D721Med (cell line): ENCODE measurements at places on chromosomes 3 and 15.

DNA sequence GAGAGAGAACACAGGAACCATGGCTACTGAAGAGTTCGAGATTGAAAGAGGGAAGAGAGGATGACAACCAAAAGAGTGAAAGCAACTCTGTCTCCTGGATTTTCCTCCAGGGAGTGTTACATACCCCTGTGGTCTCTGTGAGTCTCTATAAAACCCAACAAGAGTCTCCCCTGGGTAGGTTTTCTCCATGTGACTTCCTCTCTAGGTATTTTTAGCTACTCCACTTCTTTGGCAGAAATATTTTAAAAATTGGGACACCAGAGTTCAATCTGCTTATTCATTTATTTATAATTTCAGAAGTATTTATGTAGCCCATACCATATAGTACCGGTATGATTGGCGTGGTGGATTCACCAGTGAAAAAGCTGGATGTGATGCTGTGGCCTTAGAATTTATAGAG is 671.7 kb upstream of the NR2F2 start:
- no peak for DNase-seq

- no peak for DNase-seq
Observed at GRCh38 chr3:33030802-33031201, 66.1 kb downstream of the GLB1 start.

GRCh38 chr3:126113238-126113555 is 29.3 kb upstream of the SLC41A3 start:
- no peak for DNase-seq

GRCh38 chr15:95656595-95656994 is 673.9 kb upstream of the NR2F2 start:
- no peak for DNase-seq

GRCh38 chr3:171329746-171330145 is 130.5 kb downstream of the TNIK start:
- no peak for DNase-seq

DNA sequence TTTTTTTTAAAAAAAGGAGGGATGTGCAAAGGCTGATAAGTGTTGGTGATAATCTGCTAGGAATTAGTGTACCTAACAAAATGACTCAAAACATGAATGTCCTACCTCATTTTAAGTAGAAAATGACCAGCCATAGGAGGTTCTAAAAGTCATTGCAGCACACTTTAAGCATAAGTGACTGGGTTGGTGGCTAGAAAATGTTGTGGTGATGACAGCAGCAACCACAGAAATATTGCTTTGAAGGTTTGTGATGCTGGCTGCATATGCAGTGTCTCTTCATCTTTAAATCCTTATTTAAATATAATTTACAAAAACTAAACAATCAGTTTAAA is 55.2 kb downstream of the CMSS1 start:
- no peak for DNase-seq

- peak; percentile 11 for DNase-seq
Observed at GRCh38 chr3:123283074-123283473, 81.3 kb downstream of the SEC22A start.

DNA sequence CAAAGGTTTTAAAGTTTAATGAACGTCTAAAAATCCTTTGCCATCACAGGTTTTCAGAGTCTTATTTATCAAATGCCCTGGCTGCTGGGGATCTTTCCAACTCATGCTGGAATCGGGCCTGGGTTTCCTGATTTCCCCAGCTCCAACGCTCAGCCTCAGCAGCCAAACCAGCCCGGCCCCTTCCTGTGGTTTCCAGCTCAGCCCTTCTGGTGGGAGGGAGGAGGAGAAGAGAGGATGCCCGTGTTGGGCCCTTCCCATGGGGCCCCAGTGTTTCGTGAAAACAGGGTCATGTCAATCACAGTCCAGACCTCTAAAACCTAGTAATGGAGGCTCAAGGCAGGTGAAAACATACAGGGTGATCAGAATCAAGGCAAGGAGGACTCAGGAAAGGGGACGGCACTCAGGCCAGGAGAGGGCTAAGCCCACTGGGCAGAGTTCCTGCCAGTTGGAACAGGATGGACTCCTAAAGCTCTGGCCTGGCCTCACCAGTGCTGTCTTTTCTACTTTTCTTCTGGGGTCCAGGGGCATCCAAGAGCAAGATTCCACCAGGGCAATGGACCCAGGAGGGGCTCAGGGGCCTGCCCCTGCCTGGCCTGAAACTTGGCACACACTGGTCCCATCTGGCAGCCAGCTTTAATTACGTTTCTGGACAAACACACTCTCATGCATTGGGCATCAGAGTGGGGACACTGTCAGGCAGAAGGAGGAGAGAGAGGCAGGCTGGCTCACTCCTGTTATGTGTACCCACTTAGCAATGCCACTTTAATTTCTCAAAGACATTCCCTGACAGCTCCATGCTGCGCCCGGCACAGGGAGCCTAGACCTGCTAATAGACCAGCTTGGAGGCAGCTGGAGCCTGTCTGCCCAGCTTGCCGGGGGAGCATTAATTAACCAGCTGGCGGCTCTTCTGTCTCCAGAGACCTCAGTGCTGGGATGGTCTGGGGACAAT is 194.6 kb downstream of the FAM43A start:
- peak; percentile 53 for DNase-seq

DNA sequence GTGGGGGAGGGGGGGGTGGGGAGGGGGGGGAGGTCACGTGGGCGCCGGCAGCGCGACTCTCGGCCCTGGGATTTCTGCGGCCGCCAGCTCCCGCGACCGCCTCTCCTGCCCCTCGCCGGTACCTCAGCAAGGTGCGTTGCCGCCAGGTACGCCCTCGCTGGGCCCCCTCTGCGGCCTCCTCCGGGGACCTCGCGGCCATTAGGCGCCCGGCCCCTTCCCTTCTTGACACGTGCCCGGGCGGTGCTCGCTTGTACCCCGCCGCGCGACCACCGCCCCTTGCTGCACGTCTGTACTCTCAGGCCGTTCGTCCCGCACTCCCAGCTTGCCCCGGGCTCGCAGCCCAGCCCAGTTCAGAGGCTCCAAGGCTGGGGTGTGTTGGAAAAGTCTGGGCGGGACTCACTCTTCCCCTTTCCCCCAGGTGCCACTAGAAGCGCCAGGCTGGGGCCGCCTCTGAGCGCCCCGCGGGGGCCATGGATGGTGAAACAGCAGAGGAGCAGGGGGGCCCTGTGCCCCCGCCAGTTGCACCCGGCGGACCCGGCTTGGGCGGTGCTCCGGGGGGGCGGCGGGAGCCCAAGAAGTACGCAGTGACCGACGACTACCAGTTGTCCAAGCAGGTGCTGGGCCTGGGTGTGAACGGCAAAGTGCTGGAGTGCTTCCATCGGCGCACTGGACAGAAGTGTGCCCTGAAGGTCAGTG is at the start of gene MAPKAPK3:
TSS of gene MAPKAPK3 (plus strand) at position 56 of the 696 bp plus-strand sequence. CDS start at position 471, 415 bp downstream.
- DNase-seq, result no peak

GRCh38 chr3:139797724-139798343 is 120.1 kb upstream of the NMNAT3 start:
- no peak for DNase-seq

DNA sequence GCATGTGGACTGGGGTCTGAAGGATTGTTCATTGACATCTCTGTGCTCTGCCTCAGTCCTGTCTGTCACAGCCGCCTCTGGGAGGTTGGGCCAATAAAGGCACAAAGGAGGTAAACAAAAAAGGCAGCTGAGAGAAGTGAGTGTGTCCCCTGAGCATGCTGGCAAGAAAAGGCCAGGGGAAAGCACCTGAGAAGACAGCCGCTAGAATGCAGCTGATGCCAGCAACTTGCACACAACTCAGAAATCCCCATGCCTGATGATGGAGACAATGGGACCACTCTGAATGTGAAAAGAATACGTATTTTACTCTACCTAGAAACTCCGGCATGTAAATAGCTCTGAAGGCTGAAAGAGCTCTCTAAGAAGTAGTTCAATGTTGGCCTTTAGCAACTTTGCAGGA is 118.7 kb downstream of the KCNH8 start:
- no peak for DNase-seq

DNA sequence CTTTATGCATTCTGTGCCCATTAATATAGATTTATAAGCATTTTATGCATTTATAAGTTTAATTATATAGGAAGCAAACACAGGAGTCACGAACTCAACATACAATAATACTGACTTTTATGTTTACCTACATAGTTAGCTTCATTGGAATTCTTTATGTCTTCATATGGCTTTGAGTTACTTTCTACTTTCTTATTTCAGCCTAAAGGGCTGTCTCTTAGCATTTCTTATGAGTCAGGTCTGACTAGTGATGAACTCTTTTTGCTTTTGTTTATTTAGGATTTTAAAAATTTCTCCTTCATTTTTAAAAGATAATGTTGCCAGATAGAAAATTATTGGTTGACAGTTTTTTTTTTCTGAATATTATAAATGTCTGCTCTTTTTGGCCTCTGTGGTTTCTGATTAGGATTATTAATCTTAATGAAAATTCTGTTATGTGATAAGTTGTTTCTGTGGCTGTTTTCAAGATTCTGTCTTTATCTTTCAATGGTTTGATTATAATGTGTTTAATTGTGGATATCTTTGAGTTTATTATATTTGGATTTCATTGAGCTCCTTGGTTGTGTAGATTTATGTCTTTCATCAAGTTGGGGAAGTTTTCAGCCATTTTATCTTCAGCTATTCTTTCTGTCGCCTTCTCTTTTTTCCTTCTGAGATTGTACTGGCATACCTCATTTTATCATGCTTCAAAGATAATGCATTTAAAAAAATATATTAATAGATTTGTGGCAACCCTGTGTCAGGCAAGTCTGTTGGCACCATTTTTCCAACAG is 54.3 kb downstream of the ATP2C1 start:
- DNase-seq, result no peak

DNA sequence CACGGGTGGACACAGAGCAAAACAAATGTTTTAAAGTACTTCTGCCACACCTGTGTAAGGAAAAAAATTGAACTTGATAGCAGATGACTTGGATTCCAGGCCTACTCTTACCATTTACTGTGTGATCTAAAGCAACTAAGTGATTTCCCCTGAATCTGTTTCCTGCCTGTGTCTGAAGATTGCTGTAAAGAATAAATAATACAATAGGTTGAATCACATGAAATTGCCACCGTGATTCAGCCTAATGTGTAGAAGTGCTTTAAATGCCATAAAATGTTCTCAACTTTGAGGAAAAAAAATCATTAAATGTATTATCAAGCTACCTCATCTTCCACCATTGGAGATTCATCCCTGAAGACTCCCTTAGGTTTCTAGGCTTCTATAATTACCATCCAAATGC is 27.6 kb upstream of the NUDT16 start:
- DNase-seq, result no peak

DNA sequence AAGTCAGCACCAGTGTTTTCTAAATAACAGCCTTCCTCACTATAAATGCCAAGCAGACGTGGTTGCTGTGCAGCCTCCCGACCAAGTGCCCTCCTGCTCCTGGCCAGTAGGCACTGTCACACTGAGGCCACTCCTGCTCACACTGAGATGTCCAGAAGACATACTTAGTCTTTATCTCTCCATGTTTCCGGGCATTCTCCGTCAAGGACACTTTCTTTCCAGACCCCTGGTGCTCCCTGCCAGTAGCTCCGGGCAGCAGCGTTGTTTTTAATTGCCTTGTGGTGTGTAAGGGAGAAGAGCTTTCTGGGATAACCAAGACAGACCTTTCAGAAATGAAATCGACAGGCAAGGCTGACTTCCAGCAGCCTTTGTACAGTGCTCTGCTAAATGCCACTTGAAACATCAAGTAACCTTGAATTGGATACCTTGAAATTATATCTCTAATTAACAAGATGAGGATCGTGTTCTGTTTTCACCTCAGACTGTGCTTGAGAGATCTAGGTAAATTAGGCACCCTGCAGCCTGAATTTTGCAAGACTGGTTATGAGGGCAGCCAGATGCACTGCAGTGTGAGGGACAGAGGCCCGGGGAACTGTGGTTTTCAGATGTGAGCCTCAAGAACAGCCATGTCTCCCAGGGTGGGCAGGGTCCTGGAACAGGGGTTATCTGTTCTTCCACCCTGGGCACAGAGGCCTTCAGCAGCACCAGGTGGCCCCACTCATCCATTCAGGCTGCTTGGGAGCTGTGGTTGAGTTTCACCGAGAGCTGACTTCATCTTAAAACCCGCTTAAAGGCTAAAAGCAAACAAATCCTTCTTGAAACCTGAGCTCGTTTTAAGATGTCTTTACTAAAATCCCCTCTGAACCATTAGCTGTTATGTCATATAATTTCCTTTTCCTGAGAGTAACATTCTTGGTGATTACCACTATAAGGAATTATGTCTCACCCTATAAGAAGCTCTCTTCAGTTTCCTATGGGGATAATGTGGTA is 105.5 kb upstream of the IL12A start:
- peak; percentile 51 for DNase-seq

DNA sequence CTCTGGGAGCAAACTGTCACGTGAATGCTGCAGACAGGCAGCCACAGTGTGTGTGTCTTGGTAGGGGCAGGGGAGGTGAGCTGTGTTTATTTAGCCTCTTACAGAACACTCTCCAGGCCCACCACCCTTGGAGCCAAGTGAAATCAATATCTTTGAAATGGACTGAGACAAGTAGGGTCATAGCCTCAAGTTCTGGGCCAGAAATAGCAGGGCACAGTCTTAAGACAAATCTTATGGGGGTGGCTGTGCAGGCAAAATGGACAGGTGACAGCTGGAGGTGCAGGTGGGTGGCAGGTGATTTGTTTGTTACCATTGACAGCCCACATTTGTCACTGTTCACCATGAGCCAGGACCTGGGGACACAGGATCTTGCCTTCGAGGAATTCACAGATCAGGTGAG is 93.6 kb upstream of the NMNAT3 start:
- DNase-seq, result no peak

GRCh38 chr3:196142202-196142956 is 60.5 kb upstream of the TFRC start:
- DNase-seq, result no peak

GRCh38 chr15:98610991-98611390 is 37.3 kb upstream of the IGF1R start:
- DNase-seq, result no peak

- no peak for DNase-seq
Observed at GRCh38 chr3:55558316-55558715, 71.2 kb upstream of the WNT5A start.

DNA sequence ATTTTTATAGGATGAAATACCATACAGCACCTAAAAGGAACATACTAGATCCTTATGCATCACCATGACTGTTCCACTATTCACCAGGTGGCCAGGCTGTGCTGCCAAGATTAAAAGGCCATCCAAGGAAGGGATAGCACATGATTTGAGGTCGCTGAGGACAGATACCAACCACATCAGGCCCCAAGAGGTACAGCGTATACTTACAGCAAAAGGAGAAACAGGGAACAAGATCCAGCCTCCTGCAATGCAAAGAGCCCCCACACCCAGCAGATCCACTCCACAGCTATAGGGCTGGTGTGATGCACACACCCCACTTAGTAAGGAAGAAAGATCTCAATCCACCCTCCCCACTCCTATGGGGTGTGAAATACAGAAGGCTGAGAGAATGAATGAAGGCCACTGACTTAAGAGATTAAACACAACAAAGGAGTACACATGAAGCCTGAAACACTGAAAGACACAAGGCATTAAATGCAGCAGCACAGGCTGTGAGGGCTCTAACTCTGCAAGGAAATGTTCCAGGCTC is 32.0 kb upstream of the ZNF445 start:
- DNase-seq, result no peak

- no peak for DNase-seq
Observed at GRCh38 chr3:165614337-165614736, 222.9 kb downstream of the BCHE start.
